SK-N-MC (cell line): ENCODE measurements at places on chromosomes 3 and 15.

GRCh38 chr15:51883271-51883837 lies 53.9 kb downstream of the TMOD3 start:
- no peak for DNase-seq

DNA sequence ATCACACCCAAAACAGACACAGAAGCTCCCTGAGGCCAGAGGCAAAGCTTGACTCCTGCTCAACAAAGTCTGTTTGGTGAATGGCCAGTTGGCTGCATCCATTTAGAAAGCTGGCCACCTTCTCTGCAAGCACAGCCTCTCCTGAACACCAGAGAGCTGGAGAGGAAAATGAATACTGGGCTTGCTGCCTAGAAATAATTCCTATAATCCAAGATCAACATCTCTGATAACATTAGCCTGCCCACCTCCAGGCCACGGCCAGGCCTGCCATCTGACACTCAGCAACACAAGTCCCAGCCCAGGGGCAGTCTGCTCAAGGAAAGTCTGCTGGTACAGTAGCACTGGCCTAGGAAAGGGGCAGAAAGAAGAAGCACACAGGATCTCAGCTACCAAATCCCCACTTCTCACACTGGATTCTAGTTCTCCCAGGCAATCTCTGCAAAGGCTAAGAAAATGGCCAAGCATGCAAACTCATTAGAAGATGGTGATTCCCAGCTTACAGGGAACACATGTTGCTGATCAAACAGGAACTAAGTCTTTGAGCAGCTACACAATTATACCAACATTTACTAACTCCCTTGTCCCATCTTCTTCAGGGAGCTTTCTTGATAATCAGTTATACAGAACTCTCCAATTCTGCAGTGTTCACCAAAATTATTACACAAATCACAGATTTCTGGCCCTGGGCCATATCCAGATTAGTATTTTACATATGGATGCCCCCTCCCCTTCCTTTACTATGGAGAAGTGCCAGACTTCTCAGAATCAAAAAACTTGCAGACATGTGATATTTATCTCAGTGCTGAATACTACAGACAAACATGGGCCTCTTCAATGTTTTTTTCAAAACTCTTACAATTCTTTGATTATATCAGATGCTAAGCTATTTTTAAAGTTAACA lies 9.9 kb downstream of the TBC1D2B start:
- DNase-seq = peak; percentile 76

DNA sequence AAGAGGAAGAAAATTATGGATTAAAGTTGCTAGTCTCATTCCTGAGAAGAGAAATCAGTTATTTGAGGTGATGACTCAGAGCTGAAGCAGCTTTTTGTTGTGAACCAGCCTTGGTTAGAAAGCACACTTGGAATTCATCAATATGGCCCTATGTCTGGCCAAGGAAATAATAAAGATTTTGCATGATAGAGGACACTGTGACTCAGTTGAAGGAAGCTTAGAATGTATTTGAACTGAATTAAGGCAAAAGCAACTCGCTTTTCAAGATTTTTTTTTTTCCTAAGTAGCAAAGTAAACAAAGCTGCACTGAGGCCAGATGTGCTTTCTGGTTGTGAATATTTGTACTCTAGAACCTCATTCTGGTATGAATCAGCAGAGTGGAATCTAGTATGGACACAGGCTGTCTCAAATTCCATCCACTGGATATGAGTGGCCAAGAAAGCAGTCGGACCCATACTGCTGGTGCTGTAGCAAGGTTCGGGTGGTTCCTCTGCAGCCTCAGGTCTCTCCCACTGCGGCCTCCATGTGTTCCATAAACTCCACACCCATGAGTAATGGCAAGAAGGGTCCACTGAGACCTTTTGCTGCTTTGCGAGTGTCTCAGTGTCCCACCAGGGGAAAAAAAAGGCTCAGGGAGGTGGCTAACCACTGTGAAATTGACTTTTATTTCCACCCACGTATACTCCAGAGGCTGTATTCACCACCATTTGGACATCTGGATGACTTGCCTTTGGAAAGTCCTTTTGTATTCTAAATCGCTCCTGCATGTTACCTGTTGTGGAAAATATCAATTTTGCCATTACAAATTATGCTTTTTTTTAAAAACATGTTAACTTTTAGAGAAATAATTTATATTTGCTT lies 53.1 kb downstream of the TGFBR2 start:
- no peak for DNase-seq

DNA sequence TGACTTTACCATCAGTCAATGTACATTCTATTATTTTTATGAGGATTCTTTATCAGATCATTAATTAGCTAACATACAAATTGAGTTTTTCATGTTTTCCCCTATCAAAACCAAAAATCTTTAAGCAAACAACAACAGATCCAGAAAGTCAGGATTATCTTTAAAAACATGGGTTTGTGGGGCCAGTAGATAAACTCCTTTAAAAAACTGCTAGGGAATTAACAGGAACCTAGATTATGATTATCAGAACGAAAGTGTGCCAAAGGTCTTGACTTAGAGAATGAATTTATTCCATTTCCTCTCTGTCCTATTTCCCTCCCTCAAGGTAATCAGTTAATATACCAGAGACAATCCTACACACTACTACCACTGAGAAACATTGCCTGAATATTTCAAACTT lies 13.2 kb upstream of the CCDC13 start:
- DNase-seq = no peak

GRCh38 chr15:76954744-76955143 lies 23.2 kb downstream of the RCN2 start:
- no peak for DNase-seq

DNA sequence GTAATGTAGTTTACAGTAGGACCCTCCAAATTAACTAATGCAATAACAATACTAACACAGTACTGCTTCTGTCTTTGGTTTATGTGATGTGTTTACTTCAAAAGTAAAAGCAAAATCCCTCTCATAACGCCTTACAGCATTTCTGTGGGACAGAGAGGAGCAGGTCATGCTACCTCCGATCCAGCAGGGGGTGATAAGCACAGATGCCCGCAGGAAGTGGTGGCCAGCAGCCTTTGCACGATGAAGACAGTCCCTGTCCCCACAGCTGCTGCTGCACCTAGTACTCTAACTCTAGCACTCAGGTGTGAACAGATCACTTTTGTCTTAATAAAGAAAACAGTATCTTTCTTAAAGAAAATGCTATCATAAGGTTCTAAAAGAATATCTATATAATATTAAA lies 38.3 kb downstream of the ANO10 start:
- no peak for DNase-seq

- DNase-seq = no peak
Measured at GRCh38 chr15:74402873-74403587, 30.7 kb downstream of the SEMA7A start.

- no peak for DNase-seq
Measured at GRCh38 chr3:36906504-36907149, 38.2 kb downstream of the TRANK1 start.

DNA sequence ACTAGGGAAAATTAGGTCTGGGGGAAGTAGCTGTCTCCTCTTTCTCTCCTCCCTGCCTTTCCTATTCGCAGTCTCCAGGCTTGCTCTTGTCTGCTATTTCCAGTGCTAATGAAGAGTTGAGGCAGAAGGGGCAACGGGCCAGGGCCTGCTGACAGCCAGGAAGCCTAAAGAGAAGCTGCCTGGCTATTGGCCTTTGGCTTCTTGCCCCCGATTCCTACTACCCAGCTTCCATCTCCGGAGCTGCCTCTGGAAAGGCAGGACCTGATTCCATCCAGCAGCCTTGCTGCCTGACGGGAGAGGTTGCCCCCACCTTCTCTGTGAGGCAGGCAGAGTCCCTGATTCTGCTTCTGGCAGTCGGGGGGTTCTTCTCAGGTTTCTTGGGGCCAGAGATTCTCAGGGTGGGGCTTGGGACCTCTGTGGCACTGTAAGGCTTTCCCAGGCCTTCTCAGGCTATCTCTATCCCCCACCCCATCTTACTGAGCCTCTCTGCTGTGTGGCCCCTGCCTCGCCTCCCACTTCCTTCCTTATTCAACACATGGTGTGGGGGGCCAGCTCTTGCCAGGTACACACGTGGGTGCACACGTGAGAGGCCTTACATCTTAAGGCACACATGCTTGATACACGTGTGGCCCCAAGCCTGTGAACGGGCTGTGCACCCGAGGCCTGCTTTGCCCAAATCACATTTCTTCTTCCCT lies 18.2 kb upstream of the JMJD7 start:
- no peak for DNase-seq

DNA sequence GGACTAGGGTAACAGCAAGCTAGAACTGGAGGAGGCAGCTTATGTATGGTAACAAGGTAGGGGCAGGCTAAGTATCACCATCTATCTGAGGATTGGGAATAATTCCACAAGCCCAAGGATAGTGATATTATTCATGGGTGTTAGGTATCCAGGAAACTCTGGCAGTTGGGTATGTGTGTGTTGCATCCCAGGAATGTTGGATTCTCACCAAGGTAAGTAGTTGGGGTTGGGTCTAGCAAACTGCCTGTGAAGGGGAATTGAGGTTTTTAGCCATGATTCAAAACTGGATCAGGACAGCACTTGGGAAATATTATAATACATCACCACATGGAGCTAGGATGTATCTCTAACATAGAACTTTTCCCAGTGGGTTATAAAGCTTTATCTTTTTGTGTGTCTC lies 626.4 kb upstream of the GOLIM4 start:
- DNase-seq = no peak

- no peak for DNase-seq
Measured at GRCh38 chr3:24495326-24495994, 810 bp upstream of the THRB start.

DNA sequence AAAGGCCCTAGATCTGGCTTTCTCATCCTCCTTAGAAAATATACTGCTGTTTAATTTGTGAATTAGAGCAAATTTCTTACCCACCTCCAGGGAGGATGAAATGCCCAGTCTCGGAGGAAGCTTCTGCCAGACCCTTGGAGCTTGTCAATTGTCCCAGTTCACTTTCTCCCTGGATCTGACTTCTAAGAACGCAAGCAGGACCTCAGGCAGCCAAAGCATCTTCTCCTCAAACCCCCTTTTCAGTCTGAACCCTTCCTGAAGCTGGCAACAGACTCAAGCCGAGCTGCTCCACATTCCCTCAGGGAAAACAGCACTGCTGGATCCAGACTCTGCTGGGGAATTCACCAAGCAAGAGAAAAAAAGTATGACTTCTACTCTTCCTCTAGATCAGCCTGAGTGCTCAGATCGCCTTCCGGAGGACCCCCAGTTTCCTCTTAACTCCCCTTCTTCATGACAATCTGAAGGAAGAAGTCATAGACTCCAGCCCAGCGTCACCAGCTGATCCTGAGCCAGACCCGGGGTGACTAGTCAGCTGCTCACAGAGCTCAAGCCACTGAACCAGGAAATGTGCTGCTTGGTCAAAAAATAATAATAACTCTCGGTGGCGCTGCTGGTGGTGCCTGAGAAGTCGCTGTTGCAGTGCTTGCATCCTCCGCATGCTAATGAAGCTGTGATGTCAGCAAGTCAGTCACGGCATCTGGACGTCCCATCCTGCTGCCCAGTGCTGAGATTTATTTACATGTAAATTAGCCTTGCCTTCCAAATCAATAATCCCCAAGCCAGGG lies at the start of gene PRICKLE2:
PRICKLE2 (minus strand) TSS at position 641 of the 785 bp plus-strand sequence. CDS start 26,539 bp downstream, outside the sequence.
- DNase-seq = no peak

DNA sequence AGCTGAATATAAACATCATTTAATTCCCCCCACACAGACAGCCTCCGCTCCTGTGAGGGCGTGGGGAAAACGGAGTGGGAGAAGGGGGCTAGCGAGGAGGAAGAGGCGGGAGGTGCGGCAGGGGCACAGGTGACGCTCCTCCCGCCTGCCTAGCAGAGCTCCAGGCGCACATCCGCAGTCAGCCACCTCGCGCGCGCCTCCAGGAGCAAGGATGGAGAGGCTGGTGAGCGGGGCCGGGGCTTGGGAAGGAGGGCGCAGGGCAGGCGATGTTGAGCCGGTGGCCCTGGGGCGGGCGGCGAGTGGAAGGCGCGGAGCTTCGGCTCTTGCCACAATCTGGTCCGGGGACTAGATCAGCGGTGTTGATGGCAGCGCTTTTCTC lies at the start of gene CD200:
CD200 (plus strand) TSS at position 155 of the 379 bp plus-strand sequence; CDS start at position 212, 57 bp downstream.
- DNase-seq = no peak

DNA sequence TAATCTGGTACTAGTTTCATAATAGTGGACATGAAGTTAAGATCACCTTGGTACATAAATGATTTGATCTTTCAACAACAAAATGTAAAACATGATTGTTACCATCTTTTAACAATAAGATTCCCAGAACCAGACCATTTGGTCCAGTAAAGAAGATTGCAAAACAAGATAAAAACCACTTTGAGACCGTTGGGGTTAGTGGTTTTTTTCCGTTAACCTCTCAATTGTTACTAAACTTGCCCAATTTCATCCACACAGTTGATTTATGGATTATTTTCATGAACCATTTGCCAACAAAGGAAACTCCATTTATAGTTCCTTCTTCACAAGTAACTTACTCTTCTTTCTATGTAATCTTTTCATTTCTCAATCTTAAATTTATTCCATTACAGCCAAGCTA lies 53.8 kb downstream of the ATP8B4 start:
- no peak for DNase-seq

- DNase-seq = no peak
Measured at GRCh38 chr15:101063891-101064794, 145.0 kb downstream of the LRRK1 start.

DNA sequence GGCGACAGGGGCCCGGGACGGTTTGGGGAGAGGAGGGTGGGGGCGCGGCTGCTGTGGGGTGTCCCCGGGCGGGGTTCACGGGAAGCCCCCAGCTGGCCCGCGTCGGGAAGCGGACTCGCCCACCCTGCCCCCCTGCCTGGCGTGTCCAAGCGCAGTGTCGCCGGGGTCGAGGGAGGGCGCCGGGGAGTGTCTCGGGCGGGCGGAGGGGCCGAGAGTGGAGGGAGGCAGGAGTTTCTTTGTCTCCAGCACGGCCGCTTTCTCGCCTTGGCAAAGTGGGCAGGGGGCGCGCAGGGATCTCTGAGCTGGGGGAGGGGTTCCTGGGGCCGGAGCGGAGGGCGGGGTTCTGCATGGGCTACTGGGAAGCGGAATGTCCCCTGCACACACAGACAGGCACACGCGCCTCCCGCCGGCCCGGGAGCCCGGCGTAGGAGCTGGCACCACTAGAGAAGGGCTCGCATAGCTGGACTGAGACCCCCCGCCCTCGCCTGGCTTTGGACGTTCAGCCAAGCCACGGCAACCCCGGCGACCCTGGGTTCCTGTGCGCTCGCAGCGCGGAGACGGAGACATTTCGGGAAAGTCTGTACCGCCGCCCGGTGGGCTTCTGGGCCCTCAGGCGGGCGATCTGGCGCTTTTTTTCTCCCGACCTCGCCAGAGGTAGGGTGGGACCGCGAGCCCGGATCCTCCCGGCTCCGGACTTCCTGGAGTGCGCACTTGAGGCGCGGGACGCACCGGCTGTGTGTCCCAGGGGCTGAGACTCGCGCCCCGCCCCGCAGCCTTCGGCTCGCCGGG lies 822 bp downstream of the ST8SIA2 start:
- no peak for DNase-seq

GRCh38 chr15:81897057-81897677 lies 148.7 kb downstream of the MEX3B start:
- DNase-seq = no peak

DNA sequence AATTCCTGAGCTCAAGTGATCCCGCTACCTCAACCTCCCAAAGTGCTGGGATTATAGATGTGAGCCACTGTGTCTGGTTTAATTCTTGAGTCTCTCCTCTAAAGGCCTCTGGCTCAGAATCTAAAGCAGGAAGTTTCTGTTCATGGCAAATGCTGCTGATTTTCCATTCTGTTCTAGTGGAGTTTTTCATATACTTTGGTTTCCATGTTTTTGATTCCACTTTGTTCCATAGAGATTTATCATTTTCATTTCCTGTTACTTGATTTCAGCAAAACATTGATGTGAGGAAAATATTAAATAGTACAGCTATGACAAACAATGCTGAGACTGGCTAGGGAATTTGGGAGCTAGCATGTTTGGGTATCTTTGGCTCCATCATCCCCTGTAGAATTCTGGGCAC lies 205.6 kb downstream of the TCF12 start:
- DNase-seq = no peak
